ENCODE measurements at places on chromosomes 2 and 18.

GRCh38 chr2:158395166-158395565 is 61.4 kb downstream of the CCDC148 start:
- no peak for DNase-seq

- DNase-seq, result no peak
Measured at GRCh38 chr18:62643181-62643580, 72.2 kb upstream of the PHLPP1 start.

DNA sequence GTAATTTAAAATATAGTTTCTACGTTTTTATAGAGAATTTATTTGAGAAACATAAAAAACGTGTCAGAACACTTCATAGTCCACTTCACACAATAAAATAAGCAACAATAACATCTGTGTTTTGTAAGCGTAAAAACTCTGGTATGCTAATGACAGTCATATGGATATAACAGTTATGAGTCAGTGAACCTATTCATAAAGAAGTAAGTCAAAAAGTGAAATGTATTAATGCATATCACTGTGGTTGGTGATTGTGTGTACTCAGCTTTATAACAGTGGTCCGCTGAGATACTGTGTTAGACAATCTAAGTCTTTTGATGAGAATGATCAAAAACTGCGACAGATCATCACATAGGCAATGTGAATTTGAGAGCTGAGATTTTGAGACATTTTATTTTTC is 153.2 kb downstream of the WDR7 start:
- DNase-seq, result no peak

- DNase-seq, result no peak
Measured at GRCh38 chr2:162220368-162220767, 22.9 kb downstream of the FAP start.

GRCh38 chr18:46502444-46502843 is 154.6 kb downstream of the LOXHD1 start:
- DNase-seq, result no peak

DNA sequence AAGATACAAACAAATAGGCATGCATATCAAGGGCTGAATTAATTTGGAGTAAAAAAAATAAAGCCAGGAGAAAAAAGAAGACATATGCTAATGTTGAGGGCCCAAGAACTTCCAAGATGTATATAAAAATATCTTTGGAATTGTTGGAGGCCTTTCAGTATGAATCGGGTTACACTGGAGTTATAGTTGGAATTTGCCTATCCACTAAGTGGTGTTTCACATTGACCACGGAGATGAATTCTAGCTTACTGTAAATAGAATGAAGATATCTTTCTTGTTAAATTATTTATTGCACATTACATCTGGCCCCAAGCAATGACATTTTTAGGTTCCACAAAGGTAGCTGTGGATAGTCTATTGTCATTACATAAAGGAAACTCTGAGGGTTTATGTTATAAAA is 38.5 kb upstream of the TRIB2 start:
- DNase-seq, result no peak

DNA sequence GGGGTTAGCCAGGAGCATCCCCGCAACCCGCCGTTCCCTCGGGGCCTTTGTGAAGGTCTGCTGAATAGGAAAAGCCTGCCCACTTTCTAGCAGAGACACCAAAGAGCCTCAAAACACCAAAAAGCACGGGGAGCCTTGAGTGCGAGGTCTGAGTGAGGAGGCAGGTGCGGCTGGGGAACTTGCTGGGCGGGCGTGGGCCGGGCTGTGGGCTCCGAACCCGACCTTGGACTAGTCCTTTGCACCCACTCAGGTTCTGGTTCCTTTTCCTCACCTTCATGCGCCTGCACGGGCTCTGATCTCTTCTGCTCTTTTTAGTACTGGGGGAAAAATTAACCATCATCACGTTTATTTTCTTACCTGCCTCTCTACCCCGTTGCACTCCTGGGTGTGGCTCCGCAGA is 19.9 kb downstream of the APCDD1 start:
- no peak for DNase-seq
